ENCODE measurements at places on chromosomes 7 and 10. TPM values are rescaled to one million over a fixed set of nuclear protein-coding genes. Genes with fewer than 3 reads are reported as not detected.

Gene NEUROG3
- polyA plus RNA-seq = 0.06 TPM

Gene NEUROD6
- not detected for polyA plus RNA-seq

Gene ABCA13
- 0.03 TPM for polyA plus RNA-seq

Gene ACSM6
- polyA plus RNA-seq = not detected

Gene MAGI2
- polyA plus RNA-seq = 0.74 TPM

Gene SLC18A2
- polyA plus RNA-seq = 0.02 TPM

Gene PNLIPRP1
- 0.06 TPM for polyA plus RNA-seq

Gene NUTM2E
- polyA plus RNA-seq = 0.63 TPM

Gene GARIN1A
- 1.8 TPM for polyA plus RNA-seq

Gene MALRD1
- polyA plus RNA-seq = 0.15 TPM

Gene ZNF107
- 7.8 TPM for polyA plus RNA-seq

Gene GET4
- polyA plus RNA-seq = 53.9 TPM

Gene ZNF800
- polyA plus RNA-seq = 11.5 TPM

Gene MRLN
- not detected for polyA plus RNA-seq

Gene CEP55
- 6.1 TPM for polyA plus RNA-seq

Gene CLDN4
- 0.39 TPM for polyA plus RNA-seq

Gene DAGLB
- 29.2 TPM for polyA plus RNA-seq

Gene SORBS1
- 2.8 TPM for polyA plus RNA-seq

Gene INMT
- polyA plus RNA-seq = 7.8 TPM

Gene LRRTM3
- polyA plus RNA-seq = not detected

Gene TAS2R41
- polyA plus RNA-seq = not detected

Gene PLOD3
- 25.4 TPM for polyA plus RNA-seq

Gene ANKRD7
- 0.43 TPM for polyA plus RNA-seq

Gene AKR1D1
- polyA plus RNA-seq = not detected

Gene NPC1L1
- 0.03 TPM for polyA plus RNA-seq

Gene ASCC1
- 22.0 TPM for polyA plus RNA-seq

Gene AUTS2
- 6.9 TPM for polyA plus RNA-seq

Gene TMEM225B
- 1.3 TPM for polyA plus RNA-seq

Gene KIF11
- 0.93 TPM for polyA plus RNA-seq

Gene GPRIN2
- not detected for polyA plus RNA-seq

Gene PNLIPRP3
- polyA plus RNA-seq = not detected

Gene TMEM139
- polyA plus RNA-seq = 0.52 TPM

Gene SCRN1
- polyA plus RNA-seq = 6.4 TPM

Gene BZW2
- polyA plus RNA-seq = 40.5 TPM

Gene EPO
- 0.26 TPM for polyA plus RNA-seq

Gene LRRD1
- polyA plus RNA-seq = not detected

Gene OR9A2
- not detected for polyA plus RNA-seq

Gene SNX10
- 20.8 TPM for polyA plus RNA-seq

Gene CUBN
- polyA plus RNA-seq = 0.61 TPM

Gene POMZP3
- polyA plus RNA-seq = 12.9 TPM

Gene CPN1
- polyA plus RNA-seq = not detected

Gene VWA2
- 0.22 TPM for polyA plus RNA-seq

Gene SPAM1
- not detected for polyA plus RNA-seq

Gene CACNA2D1
- polyA plus RNA-seq = 1.9 TPM

Gene DDC
- 0.03 TPM for polyA plus RNA-seq

Gene ANKRD61
- not detected for polyA plus RNA-seq

Gene KEL
- 3.3 TPM for polyA plus RNA-seq

Gene TMEM26
- 2.0 TPM for polyA plus RNA-seq

Gene TMEM178B
- polyA plus RNA-seq = 0.35 TPM

Gene MCM10
- 0.99 TPM for polyA plus RNA-seq

Gene CTTNBP2
- 0.68 TPM for polyA plus RNA-seq

Gene CYP3A4
- not detected for polyA plus RNA-seq

Gene UNCX
- polyA plus RNA-seq = not detected

Gene AMZ1
- 1.6 TPM for polyA plus RNA-seq

Gene TNRC18
- polyA plus RNA-seq = 3.8 TPM

Gene RPP38
- polyA plus RNA-seq = 22.3 TPM

Gene WDR86
- polyA plus RNA-seq = 29.5 TPM

Gene SPDYE6
- 0.06 TPM for polyA plus RNA-seq

Gene JAKMIP3
- polyA plus RNA-seq = 0.13 TPM

Gene KCNH2
- 0.67 TPM for polyA plus RNA-seq

Measured in spleen (tissue), 13 donors.